ENCODE measurements at places on chromosomes 2 and 18. TPM values are rescaled to one million over a fixed set of nuclear protein-coding genes. Genes with fewer than 3 reads are reported as not detected.
A peak's percentile ranks its signal among the peaks of the same experiment; 100 is the strongest.

GRCh38 chr2:60353406-60353800 is 200.1 kb downstream of the BCL11A start:
- no peak for DNase-seq

The MSTN gene
- polyA plus RNA-seq = not detected

DNA sequence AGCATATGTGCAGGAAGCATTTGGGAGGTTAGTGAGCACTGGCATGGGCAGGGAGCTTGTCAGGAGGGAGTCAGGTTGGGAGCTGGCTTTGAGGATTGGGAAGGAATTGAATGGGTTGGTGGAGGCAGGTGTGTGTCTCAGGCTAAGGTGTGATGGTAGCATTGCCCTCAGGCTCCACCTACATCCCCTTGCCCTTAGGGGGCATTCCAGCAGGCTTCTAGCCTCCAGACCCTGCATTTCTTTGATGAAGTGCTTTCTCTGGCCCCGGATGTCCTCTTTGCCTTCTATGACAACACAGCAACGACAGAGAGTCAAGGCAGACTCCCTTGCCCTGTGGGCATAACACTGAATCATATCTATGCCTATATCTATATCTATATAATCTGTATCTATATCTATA is 13.5 kb downstream of the RHBDD1 start:
- no peak for DNase-seq

DNA sequence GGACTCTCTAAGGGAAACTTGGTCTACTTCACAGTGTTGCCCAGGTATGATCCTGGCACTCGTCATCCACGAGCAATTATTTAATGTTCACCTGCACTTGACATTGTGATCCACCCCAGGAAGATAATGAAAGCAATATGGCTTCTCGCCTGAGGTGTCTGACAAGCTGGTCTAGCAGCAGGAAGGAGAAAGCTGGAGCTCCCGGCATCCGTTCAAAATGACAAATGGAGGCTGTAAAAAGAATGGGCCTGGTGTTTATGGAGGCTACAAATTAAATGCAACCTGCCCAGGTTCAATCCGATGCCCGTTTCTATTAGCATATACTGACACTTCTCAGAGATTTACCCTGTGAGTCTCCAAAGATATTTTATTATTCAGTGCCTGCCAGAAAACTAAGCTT is 317.6 kb downstream of the CTNNA2 start:
- no peak for DNase-seq

GRCh38 chr2:69958480-69958879 is 3.0 kb downstream of the ASPRV1 start:
- DNase-seq = no peak

The IL36G gene
- 1.0 TPM for polyA plus RNA-seq

GRCh38 chr2:59879700-59880131 is 673.7 kb downstream of the BCL11A start:
- no peak for DNase-seq

The HAAO gene
- 35.4 TPM for polyA plus RNA-seq

DNA sequence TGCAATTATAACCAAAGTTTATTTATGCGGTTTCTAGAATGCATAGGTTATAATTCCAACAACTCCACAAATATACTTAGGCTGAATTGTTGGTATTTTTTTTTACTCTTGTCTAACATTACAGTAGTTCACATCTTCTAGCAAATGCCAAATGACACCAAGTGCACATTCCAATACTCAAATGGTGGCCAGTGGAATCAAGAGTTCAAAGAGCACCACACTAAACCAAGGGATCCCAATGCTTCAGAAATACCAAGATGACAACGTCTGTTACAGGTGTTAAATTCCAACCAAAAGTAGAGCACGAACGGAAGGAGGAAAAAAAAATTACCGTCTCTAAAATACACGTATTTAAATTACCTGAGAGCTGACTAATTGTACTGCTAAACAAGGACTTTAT is 136.2 kb downstream of the TMEM247 start:
- no peak for DNase-seq

The TTL gene
- 8.5 TPM for polyA plus RNA-seq

GRCh38 chr2:231780123-231780908 is 766 bp downstream of the PDE6D start:
- DNase-seq = peak; percentile 64

The TUBA3E gene
- 32.0 TPM for polyA plus RNA-seq

- no peak for DNase-seq
Measured at GRCh38 chr2:72155151-72155550, 7.5 kb upstream of the CYP26B1 start.

DNA sequence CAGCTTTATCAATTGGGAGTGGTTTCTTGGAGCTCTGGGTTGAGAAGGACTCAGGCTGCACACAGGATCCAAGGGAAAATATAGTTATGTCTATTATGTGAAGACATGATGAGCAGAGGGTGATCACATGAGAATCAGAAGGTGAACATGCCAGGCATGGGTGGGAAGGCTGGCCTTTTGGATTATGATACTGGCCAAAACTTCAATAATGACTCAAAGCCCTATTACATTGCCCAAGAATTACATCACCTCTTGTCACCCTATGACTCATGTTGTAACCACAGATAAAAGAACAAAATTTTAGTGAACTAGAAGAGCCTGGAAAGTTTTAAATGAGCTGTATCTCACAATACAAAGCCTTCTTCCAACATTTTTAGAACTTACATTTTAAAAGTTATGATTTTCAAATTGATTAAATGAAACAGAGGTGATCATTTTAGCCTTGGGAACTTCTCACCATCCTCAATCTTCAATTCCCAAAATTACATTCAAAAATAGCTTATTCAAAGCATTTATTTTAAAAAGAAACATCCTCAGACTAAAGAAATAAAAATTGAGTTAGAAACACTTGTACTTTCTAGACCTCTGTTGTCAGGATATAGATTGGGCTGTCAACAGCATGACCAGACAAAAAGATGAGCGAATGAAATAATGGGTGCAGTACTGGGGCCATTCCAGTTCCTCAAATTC is 428.3 kb downstream of the MBD2 start:
- peak; percentile 26 for DNase-seq

DNA sequence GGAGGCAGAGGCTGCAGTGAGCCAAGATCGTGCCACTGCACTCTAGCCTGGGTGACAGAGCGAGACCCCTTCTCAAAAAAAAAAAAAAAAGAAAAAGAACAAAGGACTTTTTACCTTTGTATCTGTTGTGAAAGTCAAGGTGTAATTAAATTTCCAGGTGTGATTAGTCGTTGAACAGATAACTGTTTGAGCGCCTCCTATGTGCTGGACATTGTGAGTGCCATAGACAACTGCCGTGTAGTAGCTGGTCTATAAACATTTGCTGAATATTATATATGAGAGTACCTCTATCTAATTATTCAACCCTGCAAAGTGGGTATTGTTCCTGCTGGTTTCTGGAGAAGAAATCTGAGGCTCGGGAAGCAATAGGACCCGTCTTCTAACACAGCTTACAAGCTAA is 71.8 kb downstream of the ASAP2 start:
- DNase-seq = no peak

DNA sequence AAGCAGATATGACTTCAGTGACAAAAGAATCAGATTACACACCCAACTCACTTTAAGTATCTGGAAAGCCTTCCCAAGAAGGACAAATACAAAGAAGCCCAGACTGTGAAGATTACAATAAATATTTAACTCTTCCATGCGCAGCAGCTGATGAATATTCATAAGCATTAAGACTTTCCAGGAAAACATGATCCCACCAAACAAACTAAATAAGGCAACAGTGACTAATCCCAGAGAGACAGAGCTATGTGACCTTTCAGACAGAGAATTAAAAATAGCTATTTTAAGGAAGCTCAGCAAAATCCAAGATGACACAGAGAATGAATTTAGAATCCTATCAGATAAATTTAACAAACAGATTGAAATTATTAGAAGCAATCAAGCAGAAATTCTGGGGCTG is 108.2 kb upstream of the UBE2E3 start:
- DNase-seq = no peak

The CYP27C1 gene
- 1.3 TPM for polyA plus RNA-seq

DNA sequence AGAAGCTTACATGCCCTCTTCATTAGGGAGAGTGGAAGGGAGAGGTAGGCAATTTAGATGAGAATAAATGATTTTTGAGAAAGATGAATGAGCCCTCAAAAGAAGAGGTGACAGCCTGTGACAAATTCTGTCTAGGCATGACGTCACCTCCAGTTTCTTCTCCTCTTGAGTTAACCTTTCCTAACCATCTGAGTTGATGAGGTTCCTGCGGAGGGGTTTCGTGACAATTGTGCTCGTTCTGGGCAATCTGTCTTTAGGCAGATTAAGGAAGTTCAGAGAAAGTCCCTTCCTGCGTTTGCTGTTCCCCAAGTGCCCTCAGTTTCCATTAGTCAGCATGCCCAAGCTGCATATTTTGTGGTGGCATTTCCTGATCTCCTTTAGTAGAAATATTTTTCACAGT is 640.2 kb upstream of the SYT4 start:
- DNase-seq = no peak

The CNDP2 gene
- polyA plus RNA-seq = 135 TPM

- DNase-seq = no peak
Measured at GRCh38 chr2:236646871-236647270, 77.2 kb downstream of the ACKR3 start.

The ANKRD29 gene
- 8.9 TPM for polyA plus RNA-seq

The ALKAL2 gene
- 30.4 TPM for polyA plus RNA-seq

GRCh38 chr18:3931542-3932112 is 481.7 kb downstream of the TGIF1 start:
- no peak for DNase-seq

GRCh38 chr2:212064318-212064717 is 474.3 kb downstream of the ERBB4 start:
- DNase-seq = no peak

The CEBPZ gene
- polyA plus RNA-seq = 21.5 TPM

DNA sequence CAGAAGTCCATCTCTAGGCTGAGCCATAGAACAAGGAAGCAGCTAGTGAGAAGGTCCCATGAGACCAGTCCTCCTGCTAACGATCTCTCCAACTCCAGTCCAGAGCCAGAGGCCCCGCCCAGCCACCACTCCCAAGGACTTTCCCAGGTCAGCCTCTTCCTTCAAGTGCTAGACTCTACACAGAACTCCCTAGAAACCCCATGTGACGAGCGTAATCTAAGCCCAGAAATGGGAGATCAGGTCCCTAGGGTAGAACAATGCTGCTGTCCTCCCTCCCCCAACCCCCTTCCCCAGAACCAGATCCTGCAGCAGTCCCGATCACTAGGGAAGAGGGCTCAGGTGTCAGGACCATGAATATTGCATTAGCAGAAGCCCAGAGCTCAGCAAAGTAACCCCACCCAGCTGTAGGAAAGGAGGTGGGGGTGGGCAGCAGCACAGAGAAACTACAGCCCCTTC is 6.9 kb downstream of the DCTN1 start:
- DNase-seq = peak; percentile 41

DNA sequence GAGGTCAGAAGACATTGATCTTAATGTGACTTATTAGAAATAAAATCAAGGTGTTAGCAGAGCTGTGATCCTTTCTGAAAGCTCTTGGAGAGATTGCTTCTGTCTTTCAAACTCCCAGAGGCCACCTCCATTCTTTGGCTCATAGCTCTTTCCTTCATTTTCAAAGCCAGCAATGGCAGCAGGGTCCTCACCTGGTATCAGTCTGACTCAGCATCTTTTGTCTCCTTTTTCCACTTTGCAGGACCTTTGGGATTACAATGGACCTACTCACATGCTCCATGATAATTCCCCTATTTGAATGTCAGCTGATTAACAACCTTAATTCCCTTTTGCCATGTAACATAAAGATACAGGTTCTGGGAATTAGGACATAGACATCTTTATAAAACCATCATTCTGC is 6.8 kb upstream of the CDH20 start:
- no peak for DNase-seq

The CNGA3 gene
- polyA plus RNA-seq = not detected

DNA sequence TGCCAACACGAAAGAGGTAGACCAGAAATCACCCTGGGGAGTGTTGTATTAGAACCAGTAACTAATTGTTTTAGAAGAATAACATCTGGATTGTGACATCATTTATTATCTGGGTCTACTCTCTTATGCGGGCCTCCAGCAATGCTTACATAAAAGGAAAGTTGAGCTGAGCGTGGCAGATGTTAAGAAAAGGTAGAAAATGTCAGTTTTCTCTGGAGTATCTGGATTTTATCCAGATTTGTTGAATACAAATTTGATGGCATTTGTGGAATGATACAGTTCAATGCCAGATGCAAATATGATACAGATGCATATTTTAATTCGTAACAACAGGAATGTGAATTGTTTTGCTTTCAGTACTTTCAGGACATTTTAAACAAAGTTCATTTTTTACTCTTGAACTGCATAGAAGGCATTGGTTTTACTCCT is 90.3 kb downstream of the PRPF40A start:
- no peak for DNase-seq

DNA sequence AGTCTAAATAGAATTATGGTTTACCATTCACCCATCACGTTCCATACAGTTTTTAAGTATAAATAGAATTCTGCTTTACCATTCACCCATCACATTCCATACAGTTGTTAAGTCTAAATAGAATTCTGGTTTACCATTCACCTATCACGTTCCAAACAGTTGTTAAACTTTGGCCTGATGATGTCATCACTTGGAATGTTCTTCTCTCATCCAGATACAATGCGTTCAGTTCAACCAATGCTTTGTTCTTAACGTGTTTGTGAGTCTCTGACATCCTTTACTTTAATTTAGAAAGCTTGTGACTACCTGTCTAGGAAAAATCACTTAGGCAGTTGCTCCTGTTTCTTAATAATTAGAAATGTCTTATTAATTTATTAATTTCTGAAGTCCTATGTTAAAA is 236.3 kb upstream of the RASGRP3 start:
- peak; percentile 51 for DNase-seq

DNA sequence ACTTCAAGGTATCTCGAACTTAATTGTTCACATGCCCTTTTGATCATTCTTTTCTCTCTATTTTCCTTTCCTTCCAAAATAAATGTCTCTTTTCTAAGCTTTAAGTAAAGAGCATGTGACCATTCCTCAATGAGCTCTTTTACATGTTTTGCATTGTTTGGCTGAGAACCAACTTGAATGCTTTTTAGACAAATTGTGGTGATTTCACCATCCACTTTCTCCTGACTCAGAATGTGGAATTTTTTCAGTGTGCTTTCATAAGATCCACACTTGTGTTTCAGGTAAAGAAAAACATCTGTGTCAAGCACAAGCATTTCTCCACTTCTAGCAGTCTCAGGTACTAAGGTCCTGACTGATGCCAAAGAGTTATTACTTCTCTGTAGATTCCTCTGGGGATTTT is 10.7 kb downstream of the RBM43 start:
- no peak for DNase-seq

The STRN gene
- 4.4 TPM for polyA plus RNA-seq

DNA sequence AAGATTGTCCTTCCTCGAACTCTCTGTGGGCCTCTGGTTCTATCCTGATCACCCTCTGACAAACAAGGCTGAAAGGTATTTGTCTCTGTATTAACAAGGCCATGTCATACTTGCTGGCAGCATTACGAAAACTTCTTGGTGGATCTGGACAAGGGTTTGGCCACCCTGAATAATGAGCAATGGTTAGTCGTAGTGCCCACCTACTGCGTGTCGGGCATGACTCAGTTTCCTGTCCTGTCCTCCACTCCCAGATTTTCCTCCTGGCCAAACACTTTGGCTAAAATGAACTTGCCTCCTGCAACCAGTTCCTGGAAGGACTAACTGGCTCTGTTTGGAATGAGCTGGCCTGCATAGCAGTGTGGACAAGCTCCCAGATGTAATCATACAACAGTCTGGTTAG is 198.5 kb upstream of the SMIM21 start:
- no peak for DNase-seq

The ATG9A gene
- polyA plus RNA-seq = 57.8 TPM

The SULT1C2 gene
- polyA plus RNA-seq = 15.3 TPM

The GAD1 gene
- polyA plus RNA-seq = 1.1 TPM

The LRATD1 gene
- 44.4 TPM for polyA plus RNA-seq

Data from hepatocyte (in vitro differentiated cells).